CD4-positive, alpha-beta T cell treated with Interleukin-17A for 1 hour (primary cell): ENCODE measurements at places on chromosomes 13 and 19.

GRCh38 chr13:66353664-66354063, 876.5 kb downstream of the PCDH9 start:
- no peak for DNase-seq

- DNase-seq, result peak; percentile 32
These were observed 27.3 kb downstream of the LRFN3 start for GRCh38 chr19:35963514-35963913.

DNA sequence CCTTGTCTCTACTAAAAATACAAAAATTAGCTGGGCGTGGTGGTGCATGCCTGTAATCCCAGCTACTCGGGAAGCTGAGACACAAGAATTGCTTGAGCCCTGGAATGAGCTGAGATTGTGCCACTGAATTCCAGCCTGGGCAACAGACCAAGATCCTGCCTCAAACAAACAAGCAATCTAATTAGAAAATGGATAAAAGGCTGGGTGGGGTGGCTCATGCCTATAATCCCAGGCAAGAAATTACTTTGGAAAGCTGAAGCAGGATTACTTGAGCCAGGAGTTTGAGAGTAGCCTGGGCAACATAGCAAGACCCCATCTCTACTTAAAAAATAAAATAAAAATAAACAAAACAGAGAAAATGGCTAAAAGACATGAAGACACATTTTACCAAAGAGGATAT, 77.0 kb downstream of the CAB39L start:
- DNase-seq, result no peak

DNA sequence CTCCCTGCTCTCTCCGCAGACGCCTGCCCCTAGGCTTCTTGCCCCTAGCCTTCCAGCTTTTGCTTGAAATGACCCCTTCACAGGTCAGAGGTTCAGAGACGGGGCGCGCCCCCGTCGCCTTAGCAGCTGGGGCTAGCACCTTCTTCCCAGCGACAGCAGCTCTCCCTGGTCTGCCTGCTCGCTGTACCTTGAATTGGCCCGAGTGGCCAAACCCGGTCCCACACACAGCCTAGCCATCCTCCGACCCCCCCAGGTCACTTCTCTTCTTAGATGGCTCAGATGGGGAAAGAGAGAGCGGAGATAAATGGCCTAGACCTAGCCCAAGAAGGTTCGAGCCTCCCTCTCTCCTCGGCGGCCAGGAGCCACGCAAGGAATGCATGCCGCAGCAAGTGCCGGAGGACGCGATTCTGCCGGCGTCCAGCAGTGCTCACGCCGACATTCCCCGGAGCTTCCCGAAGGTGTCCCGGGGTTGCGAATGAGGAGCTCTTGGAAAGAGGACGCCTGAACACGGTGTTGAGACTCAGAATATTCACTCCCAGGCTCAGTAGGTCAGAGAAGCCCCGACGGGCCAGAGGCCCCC, 1.3 kb downstream of the CDX2 start:
- no peak for DNase-seq

GRCh38 chr19:50287331-50287730, 41.8 kb downstream of the KCNC3 start:
- DNase-seq, result no peak

DNA sequence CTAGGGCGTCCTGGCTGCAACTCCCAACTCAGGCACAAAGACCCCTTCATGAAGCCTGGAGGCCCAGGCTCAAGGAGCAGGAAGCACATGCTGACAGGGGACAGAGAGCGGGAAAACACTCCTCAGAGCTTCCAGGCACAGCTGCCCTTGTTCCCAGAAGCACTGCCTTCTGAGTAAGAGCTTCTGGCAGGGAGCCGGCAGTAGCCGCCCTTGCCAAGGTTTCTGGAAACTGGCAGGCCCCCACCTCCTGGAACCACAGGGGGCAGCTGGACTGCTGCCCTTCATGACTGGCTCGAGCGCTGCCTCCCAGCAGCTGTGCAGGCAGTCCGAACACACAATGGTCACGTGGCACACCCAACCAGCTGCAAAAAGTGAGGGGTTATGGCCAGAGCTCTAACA, 33.6 kb upstream of the EPHX3 start:
- no peak for DNase-seq

- no peak for DNase-seq
These were observed 813 bp downstream of the ZNF284 start for GRCh38 chr19:44072543-44073401.

GRCh38 chr13:111065698-111066097, 49.4 kb upstream of the ARHGEF7 start:
- DNase-seq, result no peak

GRCh38 chr19:30744741-30745475, 372.7 kb downstream of the ZNF536 start:
- no peak for DNase-seq

GRCh38 chr13:41631296-41631965, 174.1 kb downstream of the RGCC start:
- no peak for DNase-seq

GRCh38 chr13:109383683-109384082, 402.7 kb downstream of the IRS2 start:
- no peak for DNase-seq

DNA sequence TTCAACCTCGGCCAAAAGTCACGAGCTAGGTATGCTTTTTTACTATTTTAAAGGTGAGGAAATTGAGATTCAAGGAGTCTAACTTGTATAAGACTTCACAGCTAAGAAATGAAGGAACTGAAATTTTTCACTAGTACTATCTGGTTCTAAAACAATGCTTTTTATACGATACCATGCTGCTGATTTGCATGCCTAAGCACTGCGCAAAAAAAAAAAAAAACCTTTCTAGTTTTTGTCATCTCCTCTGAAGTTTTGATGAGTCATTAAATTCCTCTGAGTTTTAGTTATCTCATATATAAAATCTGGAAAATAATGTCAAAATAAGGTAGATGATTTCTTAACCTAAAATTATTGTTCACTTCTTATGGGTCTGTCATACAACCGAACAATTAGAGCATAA, 28.0 kb upstream of the UFM1 start:
- DNase-seq, result no peak

GRCh38 chr13:49265822-49266221, 18.1 kb downstream of the CDADC1 start:
- no peak for DNase-seq

DNA sequence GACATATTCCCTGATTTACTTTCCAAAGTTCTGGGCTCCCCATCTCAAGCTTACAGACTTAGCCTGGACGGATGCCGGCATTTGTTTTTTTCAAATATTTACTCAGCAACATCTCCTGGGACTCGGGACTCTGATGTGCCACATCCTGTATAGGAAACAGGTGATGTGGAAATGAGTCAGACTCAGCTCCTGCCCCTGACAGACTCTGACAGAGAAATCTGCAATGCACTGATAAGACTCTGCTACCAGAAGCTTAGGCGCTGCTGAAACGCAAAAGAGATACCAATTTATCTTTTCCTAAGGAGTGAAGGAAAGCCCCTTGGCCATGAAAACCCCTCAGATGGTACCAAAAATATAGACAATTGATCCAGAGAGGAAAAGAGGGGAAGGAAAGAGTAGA, 16.2 kb downstream of the LAIR2 start:
- DNase-seq, result no peak

- no peak for DNase-seq
These were observed 35.0 kb downstream of the AMER2 start for GRCh38 chr13:25136880-25137787.

DNA sequence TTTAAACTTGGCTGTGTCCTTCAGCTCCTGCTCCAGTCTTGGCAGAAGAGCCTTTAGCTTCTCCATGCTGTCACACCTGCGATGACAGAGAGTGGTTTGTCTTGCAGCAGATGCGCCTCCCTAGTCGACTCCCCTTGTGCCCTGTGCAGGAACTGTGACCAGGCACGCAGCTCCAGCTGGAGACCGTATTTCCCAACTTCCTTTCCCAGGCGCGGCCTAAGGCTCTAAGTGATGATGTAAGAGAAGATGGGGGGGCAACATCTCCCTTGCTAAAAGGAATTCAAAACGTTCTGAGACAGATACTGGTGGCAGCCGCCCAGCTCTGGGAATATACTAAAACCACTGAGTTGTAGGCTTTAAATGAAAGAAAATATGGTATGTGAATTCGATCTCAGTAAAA, 16.3 kb downstream of the DCUN1D2 start:
- no peak for DNase-seq

GRCh38 chr19:55679343-55680257, 4.6 kb downstream of the EPN1 start:
- DNase-seq, result no peak

DNA sequence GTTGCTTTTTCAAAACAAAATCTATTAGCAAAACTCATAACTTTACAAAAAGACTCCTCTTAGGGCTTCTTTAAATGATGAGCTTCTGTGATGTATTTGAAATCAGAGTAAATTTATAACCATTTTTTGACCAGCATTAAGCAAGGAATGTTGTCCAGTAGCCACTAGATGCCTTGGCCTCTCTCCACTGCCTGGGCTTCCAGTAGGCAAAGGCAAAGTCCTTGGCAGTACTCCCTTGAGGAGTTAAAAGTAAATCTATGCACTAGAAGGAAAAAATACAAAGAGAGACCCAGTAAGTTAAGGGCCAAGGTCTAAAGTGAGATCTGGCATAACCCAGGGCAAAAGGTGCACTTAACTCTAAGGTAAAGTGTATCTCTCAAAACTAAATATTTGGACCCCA, 9.5 kb downstream of the SERPINE3 start:
- no peak for DNase-seq

DNA sequence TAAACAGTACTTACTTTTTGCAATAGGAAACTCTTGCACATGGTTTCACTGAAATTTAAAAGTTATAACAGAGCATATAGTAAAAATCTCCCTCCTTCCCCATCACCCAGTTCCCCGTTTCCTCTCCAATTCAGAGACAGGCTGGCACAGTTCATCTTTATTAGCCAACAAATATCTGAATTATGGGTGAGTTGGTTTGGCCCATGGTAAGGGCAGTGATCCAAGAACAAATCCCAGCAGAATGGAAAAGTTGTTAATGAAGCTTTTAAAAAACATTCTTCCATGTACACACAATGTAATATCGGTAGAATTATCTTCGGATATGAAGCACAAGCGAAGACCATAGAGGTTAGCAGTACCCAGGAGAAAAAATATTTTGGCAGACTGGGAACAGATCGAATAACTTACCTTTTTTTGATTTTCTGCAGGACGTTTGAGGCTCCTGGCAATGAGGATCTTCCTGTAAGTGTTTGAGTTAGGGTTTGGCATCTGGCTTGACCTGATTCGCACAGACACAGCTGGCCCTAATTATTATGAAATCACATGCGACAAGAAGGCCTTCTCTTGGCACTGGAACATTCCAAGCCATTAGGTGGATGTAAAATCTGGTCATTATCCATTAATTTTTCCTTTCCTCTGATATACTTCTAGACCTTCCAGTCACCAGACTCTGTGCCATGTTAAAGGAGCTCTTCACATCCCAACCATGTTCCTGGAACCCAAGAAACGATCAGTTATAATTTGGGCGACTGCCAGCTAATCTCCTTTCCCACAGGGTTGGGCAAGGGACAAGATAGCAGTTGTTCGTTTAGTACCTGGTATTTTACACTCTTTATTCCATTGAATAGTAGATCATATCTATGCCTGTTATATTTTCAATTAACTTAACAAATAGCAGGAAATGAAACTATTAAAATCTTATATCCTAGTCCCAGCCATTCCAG, 139.4 kb upstream of the TSC22D1 start:
- DNase-seq, result no peak

DNA sequence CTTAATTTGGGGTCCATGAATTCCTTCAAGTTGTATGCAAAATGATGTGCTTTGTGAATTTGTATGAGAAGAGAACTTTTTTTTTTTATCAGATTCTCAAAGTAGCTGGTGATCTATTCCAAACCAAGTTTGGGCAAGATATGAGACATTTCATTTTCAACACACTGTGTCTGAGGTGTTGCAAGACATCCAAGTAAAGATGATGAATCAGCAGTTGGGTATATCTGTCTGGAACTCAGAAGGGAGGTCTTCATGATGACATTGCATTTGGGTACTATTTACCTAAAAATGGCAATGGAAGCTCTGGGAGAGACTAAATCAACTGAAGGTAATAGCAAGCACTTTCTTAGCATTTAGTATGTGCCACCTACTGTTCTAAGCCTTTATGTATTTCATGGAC, 2.8 kb downstream of the FAM124A start:
- DNase-seq, result no peak

DNA sequence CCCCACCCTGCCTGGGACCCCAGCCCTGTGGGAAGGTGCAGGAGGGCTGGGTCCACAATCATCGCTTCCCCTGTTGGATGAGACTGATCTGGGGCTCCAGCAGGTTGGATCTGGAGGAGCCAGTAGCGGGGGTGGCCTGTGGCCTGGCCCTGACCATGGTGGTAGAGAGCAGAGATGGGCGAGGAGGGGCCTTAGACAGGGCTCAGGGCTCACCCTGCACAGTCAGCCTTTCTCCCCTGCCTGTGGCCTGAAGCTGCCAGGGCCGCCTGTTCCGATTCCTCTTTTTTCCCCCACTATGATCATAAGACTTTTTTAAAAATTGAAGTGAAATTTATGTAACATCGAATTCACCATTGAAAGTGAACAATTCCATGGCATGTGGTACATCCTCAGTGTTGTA, 18.2 kb downstream of the SIN3B start:
- no peak for DNase-seq

DNA sequence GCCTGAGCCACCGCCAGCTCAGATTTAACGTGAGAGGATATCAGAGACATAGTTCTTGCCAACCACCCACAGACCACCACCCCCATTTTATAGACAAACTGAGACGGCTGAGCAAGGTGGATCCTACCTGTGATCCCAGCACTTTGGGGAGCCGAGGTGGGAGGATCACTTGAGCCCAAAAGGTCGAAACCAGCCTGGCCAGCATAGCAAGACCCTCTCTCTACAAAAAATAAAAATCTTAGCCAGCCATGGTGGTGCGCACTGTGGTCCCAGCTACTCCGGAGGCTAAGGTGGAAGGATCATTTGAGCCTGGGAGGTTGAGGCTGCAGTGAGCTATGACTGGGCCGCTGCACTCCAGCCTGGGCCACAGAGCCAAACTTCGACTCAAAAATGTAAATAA, 30.6 kb upstream of the NDUFS7 start:
- DNase-seq, result no peak

- DNase-seq, result no peak
These were observed 473.5 kb downstream of the GPC6 start for GRCh38 chr13:93700115-93700514.

DNA sequence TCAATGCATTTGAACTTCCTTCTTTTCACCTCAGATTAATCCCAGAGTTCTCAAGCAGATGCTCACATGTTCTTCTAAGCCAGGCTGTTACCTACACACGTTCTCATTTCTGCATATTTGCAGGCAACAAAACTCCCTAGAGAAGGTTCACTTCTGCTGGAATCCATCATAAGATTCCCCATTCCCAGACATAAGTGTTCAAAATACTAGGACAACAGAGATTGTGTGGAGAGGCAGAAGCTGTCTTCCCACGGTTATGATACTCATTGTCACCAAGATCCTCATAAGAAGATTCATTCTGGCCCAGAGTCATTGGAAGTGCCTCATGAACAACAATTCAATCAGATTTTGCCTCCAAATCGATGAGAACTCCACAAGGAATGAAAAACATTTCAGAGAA, 931.6 kb upstream of the MIR17HG start:
- no peak for DNase-seq

GRCh38 chr19:36449059-36449670, 30.7 kb upstream of the ZFP82 start:
- no peak for DNase-seq
